ENCODE measurements at places on chromosomes 6 and 20.

GRCh38 chr6:154257067-154257466, 99.5 kb downstream of the IPCEF1 start:
- DNase-seq, result no peak

GRCh38 chr6:116268589-116269293, 11.0 kb downstream of the TSPYL1 start:
- no peak for DNase-seq

DNA sequence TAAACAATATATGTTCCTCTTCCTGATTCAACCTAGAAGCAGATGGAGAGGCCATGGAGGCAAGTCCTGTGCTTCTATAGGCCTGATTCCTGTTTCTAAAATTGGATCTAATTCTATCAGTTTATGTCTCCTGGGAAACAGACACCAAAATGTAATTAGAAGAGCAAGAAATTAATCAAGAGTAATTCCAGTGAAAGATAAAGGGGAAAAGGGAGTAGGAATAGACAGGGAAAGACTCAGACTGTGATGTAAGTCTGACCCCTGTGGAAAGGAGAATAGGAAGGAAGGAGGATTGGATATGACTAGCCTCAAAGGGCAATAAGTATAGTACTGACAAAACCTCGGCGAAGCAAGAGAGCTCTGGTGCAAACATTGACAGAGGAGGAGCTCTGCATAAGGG, 33.9 kb upstream of the FBXO30 start:
- DNase-seq, result no peak

DNA sequence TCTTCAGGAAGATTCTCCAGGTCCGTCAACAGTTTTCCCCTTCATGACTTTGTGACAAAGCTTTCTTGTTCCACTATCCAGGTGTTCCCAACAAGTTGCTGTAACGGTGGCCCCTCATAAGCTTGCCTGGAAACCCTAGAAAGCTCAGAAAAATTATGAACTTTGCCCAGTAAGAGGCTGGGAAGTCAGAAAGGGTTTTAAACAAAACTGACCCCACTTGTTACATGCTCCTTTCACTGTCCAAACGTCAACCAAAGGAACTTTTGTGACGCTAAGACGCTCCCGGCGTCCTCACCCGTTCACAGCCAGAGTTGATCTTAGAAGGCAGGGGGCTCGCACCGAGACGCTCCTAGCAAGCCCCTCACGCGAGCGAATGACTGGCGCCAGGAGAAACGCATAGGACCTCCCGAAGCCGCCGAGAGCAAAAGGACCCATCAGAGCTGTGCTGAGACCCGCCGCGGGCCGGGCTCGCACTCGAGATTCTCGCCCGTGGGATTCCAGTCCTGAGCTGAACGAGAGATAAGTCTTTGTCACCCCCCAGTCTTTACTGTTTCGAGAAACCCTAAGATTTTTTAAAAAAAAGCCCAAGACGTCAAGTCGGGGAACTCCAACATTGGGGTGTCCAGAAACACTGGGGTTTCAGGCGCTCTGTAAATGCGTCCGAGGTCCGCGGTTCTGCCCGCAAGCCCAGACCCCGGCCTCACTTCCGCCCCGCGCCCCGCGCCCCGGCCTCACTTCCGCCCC, 544 bp upstream of the ACAT2 start:
- DNase-seq, result no peak

- no peak for DNase-seq
Measured at GRCh38 chr6:710601-711571, 17.9 kb upstream of the EXOC2 start.

DNA sequence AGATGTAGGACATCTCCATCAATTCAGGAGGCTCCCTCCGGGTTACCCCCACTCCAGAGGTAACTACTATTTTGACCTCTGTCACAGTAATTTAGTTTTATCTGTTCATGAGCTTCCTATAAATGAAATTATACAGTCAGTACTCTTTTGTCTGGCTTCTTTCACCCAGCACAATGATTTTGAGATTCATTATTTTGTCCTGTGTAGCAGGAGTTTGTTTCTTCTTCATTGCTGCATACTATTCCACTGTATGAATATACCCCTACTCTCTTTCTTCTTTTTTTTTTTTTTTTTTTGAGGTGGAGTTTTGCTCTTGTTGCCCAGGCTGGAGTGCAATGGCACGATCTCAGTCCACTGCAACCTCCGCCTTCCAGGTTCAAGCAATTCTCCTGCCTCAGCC, 11.8 kb upstream of the AP5S1 start:
- DNase-seq, result no peak

- DNase-seq, result no peak
Measured at GRCh38 chr6:124962639-124963415, 590 bp downstream of the RNF217 start.

- DNase-seq, result no peak
Measured at GRCh38 chr6:34130862-34131261, 15.0 kb downstream of the GRM4 start.

All from right atrium auricular region (tissue), 2 donors.